Stimulated activated memory B cell treated with anti-CD40 and anti-IgM and Interleukin-4, amounts not matched to agents 10 μg/mL and 1 μg/mL and 100 μg/mL, for 72 hours (primary cell): ENCODE measurements at places on chromosomes 1 and 21.

GRCh38 chr1:69794831-69795230 is 227.1 kb downstream of the LRRC7 start:
- ATAC-seq: no peak

DNA sequence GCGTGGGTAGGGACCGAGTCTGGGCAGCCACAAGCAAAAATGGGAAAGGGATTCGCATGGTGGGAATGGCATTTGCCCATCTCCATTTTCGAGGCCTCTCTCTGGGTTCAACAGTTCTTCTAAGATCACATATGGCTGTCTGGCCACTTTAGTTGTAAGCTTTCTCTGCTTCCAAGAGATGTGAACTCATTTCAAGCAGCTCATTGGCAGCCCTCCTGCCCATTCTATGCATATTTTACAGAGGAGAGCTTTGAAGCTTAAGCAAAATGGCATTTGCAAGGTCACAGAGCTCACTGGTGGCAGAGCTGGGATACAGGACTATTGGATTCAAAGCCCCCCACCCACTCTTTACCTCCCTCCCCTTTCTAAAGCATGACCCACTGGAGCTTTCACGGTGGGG is 93.7 kb downstream of the HHIPL2 start:
- no peak for ATAC-seq

DNA sequence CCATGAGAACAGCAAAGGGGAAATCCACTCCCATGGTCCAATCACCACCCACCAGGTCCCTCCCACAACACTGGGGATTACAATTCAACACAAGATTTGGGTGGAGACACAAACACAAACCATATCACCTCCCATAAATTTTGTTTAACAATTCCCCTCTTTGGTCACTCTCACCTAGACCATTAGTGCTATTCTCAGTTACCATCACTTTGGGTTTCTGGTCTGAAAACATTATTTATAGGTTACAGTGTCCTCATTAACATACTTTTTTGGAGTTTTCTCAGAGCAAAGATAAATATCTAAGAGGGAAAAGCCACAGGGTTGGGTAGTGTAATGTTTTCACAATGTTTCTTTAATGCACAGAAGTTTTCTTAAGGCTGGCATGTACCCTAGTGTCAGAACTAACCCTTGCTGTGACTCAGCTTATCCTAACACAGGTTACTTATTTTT is 47.7 kb upstream of the DNAH14 start:
- no peak for ATAC-seq

DNA sequence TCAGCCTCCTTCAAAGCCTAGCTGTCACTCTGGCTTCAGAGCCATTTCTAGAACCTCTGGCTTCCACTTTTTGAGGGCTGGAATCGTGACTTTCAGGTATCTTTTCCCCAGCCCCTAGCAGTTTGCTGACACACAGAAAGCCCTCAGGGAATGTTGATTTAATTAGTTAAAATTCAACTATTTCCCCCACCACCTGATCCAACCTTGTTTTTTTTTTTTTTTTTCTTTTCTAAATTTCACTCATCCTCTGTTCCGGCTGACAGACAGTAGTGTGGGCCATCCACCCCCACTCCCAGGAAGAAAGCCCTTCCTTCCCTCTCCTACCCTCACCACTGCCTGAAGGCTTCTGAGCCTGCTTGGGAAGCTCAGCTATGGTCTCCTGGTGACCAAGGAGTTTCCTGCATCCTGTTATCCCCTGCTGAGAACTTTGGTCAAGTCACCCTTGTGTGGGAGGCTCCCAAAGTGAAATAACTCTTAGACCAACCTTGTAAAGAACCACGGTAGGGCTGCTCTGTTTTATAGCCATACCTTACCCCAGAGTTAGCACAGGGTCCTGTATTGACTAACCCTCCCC is 29.4 kb downstream of the KCNJ6 start:
- ATAC-seq: no peak

DNA sequence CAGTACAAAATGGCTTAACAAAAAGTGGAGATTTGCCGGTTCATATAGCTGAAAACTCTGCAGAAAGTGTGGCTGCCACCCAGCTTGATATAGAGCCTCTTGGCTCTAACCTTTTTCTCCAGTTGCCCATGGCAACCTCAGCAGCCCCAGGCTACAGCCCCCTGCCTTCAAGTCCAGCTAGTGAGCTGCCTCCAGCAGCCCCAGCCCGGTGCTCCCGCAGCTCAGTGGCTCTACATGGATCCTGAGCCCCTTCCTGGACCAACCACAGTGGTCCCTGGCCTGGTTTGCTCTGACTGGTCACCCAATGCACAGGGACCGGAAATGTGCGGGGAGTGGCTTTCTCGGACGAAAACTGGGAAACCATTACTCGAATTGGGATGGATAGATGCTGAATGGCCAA is 13.3 kb upstream of the ATF3 start:
- ATAC-seq: no peak

GRCh38 chr1:21707086-21707840 is 38.1 kb upstream of the RAP1GAP start:
- no peak for ATAC-seq

- peak; percentile 75 for ATAC-seq
These were observed 31.7 kb upstream of the TADA1 start for GRCh38 chr1:166907763-166908162.

DNA sequence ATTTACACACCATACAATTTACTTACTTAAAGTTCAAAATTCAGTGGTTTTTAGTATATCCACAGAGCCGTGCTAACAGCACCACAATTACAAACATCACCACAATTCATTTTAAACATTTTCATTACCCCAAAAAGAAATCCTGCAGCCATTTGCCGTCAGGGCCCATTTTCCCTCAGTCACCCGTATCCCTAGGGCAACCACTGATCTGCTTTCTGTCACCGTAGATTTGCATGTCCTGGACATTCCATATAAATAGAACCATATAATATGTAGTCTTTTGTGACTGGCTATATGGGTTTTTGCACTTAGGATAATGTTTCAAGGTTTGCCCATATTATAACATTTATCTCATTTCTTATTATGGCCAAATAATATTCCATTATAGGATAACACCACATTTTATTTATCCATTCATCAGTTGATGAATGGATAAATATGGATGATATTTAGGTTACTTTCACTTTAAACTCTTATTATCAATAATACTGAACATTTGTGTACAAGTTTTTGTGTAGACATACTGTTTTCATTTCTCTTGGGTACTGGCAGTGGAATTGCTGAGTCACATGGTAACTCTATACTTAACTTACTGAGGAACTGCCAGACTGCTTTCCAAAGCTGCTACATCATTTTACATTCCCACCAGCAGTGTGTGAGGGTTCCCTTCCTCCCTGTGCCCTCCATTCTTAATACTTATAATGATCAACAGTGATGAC is 68.9 kb downstream of the ST3GAL3 start:
- no peak for ATAC-seq

- no peak for ATAC-seq
These were observed 166.1 kb upstream of the DPYD start for GRCh38 chr1:98086796-98087441.

GRCh38 chr1:24400065-24400464 is 13.5 kb downstream of the STPG1 start:
- no peak for ATAC-seq

- ATAC-seq: peak; percentile 5
These were observed 115.6 kb downstream of the UCK2 start for GRCh38 chr1:165942927-165943597.

DNA sequence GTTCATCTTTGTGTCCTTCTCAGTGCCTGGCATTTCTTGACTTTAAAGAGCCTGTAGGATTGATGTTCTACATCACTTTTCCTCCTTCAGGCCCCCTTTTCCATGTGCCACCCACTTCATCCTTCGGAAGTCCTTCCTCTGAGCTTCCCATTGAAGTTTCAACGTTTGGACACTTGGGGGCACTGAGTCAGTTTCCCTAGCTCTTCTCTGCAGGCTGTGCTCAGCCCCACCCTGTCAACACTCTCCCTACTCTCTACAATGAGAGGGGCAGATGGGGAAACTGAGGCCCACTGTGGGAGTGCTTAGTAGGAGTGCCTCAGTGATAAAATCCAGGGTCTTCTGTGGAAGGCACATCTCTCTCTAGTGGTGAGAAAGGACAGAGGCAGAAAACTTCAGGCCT is 11.9 kb downstream of the KCNJ10 start:
- no peak for ATAC-seq

DNA sequence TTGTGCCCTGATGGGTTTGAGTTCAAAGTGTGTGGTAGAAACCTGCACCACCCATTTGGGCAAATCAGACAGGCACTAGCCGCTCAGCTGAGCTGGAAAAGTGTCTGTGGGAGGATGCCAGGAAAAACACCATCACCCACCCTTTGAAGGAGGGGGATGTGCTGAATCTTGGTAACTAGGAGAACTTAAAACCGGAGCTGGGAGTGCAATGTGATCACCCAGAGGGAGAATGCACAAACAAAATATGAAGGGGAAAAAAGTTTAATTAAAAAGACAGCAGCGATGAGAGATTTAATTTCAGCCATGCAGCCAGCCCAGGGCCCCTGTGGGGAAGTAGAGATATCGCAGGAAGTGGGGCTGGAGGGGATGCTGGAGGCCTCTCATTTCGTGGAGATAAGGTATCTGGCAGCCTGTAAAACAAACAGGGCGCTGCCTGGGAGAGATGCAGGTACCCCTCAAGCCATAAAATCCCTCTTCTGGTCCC is 86.8 kb upstream of the BCAR3 start:
- ATAC-seq: no peak

- no peak for ATAC-seq
These were observed 40.6 kb downstream of the GJA5 start for GRCh38 chr1:147719711-147720225.

GRCh38 chr1:62285984-62286785 is 33.0 kb downstream of the KANK4 start:
- ATAC-seq: no peak

DNA sequence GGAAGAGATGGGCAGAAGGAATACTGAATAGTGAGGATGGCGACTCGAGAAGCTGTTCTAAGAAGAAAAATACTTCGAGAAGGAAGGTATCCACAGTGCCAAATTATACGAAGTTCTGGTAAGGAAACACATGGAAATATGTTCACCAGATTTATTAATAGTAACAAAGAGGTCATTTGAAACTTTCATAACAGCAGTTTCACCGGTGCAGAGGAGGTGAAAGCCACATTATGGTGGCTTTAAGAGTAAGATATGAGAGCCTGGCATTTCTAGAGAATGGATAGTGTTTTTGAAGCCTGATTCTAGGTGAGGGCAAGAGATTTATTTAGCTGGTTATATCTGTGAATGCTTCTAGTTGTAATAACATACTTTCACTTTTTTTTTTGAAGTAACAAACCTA is 56.2 kb downstream of the DPYD start:
- no peak for ATAC-seq

- ATAC-seq: no peak
These were observed 719 bp downstream of the MFAP2 start for GRCh38 chr1:16979475-16980327.

DNA sequence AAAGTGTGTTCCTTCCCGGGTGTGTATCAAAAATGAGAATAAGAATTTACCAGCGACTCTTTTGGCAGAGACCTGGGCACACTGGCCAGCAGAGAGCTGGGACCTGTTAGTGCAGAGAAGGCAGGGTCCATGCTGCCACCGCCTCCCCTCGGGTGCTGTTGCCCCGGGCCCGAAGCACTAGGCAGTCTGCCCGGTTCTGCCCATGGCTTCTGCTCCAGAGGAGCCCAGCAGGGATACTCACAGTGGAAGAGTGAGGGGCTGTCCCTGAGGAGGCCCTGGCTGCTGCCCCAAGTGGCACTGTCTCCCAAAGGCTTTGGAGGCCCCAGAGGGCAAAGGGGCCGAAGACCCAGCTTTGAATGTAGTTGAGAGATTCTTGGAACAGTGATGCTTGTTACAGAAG is 80.5 kb downstream of the MIS18A start:
- ATAC-seq: no peak

GRCh38 chr1:208149776-208150514 is 94.2 kb downstream of the PLXNA2 start:
- no peak for ATAC-seq

- ATAC-seq: no peak
These were observed 471.1 kb upstream of the VAMP3 start for GRCh38 chr1:7299994-7300393.

GRCh38 chr1:24283326-24284155 is 35.6 kb upstream of the GRHL3 start:
- ATAC-seq: no peak

- no peak for ATAC-seq
These were observed 41.1 kb upstream of the TNFRSF1B start for GRCh38 chr1:12125422-12126355.
